Activated CD4-positive, alpha-beta T cell treated with anti-CD3 and anti-CD28 coated beads, Interleukin-2, amount 50 U/mL, for 48 hours (primary cell): ENCODE measurements at places on chromosomes 3 and 15.

GRCh38 chr3:13525827-13526625, 22.9 kb upstream of the FBLN2 start:
- DNase-seq, result no peak

DNA sequence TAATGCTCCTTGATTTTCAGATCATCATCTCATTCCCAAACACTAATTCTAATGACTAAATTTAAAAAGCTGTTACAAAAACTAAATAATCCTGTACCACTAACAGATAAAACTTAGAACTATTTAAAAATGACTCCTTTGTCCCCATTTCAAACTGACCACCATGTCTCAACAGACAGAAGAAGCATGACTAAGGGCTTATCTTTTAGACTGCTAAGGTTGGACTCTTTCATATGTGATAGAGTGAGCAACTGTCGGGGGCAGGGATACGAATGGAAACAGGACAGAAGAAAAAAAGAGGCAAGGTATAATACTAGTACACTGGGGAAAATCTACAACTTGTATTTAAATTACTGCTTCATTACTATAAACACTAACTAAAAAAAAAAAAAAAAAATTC, 23.3 kb downstream of the SNX4 start:
- no peak for DNase-seq

DNA sequence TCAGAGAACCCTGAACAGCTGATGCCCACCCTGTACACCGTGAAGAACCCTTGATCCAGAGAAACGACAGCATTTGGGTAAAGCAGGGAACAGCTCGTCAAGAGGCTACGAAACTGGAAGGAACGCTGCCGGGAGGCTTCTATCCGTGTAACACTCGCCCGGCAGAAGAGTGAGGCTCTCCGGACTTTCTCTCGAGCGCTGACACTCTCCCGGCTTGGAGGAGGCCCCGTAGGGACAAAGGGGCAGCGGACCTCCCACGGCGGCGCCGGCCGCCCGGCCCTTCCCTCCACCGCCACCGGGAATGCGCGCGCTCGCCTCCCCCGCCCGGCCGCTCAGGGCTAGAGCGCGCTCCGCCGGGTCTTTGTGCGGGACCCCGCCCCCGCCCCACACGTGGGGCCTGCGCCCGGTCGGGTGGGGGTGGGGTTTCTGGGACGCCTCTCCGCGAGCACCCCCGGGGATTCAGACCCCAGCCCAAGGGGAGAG, 1.7 kb downstream of the HYAL2 start:
- DNase-seq, result peak; percentile 68

GRCh38 chr15:45469441-45469840, 53.1 kb downstream of the SLC30A4 start:
- no peak for DNase-seq
